ENCODE measurements at places on chromosomes 5 and 9.

GRCh38 chr9:81468084-81468595, 221.2 kb downstream of the TLE1 start:
- no peak for DNase-seq

DNA sequence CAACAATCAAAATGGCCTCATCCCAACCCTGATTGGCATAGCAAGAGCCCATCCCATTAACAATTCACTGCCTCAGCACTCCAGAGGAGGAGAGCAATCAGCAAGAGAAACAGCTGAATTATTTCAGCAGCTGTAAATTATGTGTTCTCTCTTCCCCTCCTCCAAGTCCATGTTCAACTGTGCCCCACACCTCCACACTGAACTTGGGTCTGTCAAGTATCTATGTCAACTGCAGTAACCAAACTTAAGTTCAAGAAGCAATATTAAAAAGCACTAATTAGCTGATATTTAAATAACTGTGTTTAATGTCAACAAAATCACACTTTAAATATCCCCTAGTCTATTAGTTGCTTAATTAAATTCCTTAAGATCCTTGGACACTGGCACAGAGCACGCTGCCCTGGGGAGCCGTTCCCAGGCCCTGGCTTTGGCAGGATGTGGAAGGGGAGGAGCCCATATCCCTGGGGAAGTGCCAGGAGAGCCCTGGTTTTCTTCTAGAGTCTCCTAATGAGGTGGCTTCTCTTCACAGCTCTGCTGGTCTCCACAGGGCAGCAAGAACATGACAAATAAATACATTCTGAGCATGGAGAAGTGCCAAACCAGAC, 50.6 kb downstream of the SIL1 start:
- DNase-seq: no peak

GRCh38 chr5:2190549-2190948, 307.8 kb upstream of the IRX4 start:
- DNase-seq: no peak

DNA sequence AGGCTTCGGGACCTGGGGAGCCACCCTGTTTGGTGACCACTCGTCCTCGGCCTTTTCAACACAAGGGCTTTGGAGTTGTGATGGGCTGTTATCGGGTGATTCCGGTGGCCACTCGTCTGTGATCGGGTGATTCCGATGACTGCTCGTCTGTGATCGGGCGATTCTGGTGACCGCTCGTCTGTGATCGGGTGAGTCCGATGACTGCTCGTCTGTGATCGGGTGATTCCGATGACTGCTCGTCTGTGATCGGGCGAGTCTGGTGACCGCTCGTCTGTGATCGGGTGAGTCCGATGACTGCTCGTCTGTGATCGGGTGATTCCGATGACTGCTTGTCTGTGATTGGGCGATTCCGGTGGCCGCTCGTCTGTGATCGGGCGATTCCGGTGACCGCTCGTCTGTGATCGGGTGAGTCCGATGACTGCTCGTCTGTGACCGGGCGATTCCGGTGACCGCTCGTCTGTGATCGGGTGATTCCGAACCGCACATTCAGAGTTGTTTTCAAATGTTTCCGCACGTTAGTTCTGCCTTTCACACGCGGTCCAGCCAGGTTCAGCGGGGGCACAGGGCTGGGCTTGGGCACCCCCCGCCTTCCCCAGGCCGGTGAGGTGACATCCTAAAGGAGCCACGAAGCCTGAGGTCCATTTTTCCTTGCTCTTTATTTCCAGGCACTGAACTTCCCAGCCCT, 30.3 kb downstream of the TPPP start:
- no peak for DNase-seq

- DNase-seq: no peak
Measured at GRCh38 chr5:19240170-19240569, 747.8 kb downstream of the CDH18 start.

Measured in activated T-helper 1 cell treated with anti-CD3 and anti-CD28 coated beads, Interleukin-2, amount 50 U/mL, for 16 hours (primary cell).